ENCODE measurements at places on chromosomes 4 and X.
A peak's percentile ranks its signal among the peaks of the same experiment; 100 is the strongest.

GRCh38 chr4:138437263-138437851 is 195.2 kb upstream of the SLC7A11 start:
- no peak for DNase-seq

- DNase-seq, result no peak
These were observed 18.4 kb upstream of the CWH43 start for GRCh38 chr4:48967631-48968030.

DNA sequence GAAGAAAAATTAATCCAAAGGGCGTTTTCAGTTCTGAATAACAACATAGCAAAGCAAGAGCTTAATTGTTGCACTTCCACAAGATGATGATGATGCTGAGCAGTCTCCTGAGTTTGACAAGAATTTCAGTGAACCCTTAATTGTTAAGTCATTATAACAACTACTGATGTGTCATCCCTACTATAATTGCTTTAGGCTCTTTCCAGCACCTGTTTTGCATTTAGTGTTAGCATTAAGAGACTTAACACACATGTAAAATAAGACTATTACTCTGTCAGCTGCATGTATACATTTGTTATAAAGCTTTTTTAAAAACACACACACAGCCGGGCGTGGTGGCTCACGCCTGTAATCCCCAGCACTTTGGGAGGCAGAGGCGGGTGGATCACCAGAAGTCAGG is 37.9 kb upstream of the GALNT7 start:
- no peak for DNase-seq

DNA sequence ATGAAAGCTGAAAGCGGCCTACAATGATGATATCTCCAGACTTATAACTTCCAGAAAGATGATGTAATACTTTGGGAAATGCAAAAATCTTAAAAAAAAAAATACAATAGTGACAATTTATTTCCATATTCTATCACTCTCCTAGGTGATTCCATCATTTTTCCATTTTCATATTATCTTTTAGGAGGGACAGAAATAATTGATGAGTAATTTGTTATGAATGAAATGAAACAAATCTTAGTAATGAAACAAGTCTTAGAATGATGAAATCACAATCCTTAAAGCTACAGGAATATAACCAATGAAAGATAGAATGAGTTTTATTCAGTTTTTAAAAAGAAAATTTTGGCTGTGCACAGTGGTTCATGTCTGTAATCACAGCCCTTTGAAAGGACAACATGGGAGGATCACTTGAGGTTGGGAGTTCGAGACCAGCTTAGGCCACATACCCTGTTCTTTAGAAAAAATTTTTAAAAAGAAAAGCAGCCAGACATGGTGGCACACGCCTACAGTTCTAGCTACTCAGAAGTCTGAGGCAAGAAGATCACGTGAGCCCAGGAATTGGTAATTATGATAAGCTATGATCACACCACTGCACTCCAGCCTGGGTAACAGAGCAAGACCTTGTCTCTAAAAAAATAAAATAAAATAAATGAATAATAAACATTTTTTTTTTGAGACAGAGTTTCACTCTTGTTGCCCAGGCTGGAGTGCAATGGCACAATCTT is 21.7 kb downstream of the CLOCK start:
- no peak for DNase-seq

GRCh38 chr4:12881945-12882584 is 602.1 kb downstream of the RAB28 start:
- no peak for DNase-seq

DNA sequence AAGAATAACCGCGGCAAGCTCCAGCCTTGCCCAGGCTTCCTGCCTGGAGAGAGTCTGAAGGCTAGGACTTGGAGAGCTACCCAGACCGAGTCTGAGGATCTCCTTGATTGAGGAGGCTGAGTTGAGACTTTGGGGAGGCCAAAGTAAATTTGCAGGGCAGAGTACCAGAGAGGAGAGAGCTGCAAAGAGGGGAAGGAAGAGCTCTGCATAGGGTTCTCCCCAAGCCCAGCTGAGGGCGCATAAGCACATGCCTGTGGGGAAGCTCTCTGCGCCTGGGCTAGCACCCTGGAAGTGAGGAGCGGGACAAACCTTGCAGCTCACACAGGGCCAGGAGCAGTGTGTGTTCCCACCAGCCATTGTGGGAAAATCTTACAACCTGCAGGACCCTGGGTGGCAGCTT is 56.1 kb downstream of the FAM193A start:
- no peak for DNase-seq

DNA sequence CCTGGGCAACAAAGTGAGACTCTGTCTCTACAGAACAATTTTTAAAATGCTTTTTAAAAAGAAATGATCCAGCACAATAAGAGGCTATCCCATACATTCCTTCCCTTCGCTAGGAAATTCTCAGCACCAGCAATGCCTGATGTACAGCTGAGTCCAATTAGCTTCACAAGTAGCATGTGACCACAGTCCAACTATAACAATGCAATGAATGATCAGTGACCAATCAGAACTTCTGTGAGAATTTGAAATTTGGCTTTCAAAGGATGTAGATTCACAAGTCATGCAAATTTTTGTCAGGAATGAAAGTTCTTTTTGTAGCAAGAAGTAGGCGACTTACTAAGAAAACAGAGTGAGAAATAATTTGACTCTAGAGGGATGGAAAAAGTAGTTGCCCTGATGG is 278.5 kb upstream of the UGT8 start:
- DNase-seq, result no peak

- peak; percentile 63 for DNase-seq
These were observed at the start of gene FREM3 for GRCh38 chr4:143700416-143701352. TSS of gene FREM3 (minus strand) at chr4:143700675. CDS start at chr4:143700675, 0 bp downstream.

- no peak for DNase-seq
These were observed 77.0 kb downstream of the GPC3 start for GRCh38 chrX:133908223-133908955.

DNA sequence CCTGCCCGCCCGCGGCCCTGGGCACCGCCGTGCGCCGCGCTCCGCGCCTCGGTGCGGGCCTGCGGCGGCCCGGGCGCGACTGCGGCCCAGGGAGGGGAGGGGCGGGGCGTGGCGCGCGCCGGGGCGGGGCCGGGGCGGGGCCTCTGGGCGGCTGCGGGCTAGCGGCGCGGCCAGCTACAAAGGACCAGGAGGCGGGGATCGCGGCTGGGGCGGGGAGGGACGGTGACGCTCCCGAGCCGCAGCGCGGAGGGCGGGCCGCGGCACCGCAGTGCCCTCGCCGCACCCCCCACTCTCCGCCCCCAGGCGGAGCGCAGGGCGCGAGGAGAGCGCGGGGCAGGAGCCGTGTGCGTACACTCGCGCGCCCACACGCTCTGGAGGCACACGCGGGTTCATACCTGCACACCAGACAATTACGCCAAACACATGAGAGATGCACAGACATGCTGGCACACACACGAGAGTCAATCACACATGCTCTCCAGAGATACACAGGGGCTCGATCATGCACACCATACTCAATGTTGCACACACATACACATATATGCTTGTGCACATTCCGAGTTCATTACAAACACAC is at the start of gene CRMP1:
TSS of gene CRMP1 (minus strand) at position 83 of the 577 bp plus-strand sequence. CDS start 117 bp downstream, outside the sequence.
- DNase-seq, result peak; percentile 90

GRCh38 chr4:98242538-98242937 is 18.6 kb upstream of the RAP1GDS1 start:
- no peak for DNase-seq

DNA sequence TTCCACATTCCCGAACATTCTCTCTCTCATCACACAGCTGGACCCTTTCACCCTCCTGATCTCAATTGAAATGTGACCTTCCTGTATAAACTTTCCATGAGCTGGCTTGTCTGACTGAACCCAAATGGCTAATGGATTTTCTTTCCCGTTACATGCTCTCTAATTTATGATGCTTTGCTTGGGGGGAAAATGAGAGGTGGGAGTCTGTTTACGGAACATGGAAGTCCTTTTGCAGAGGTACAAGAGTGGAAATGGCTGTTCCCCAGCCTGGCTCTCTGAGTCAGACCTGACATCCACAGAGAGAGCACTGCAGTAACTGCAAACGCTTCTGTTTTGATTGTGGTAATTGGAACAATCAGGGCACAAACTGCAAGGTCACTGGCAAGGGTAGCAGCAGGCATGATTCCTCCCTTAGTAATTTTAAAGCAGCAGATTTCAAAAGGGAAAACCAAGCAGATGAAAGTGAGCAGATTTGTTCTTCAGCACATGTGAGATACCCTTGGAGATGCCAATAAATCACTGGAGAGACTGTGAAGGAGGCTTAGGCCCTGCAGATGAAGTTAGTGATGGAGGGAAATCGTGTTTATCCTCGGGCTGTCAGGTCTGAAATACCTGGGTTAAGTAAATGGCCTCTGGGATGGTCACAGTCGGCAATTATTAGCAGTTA is 83.9 kb downstream of the SNCA start:
- DNase-seq, result peak; percentile 49

DNA sequence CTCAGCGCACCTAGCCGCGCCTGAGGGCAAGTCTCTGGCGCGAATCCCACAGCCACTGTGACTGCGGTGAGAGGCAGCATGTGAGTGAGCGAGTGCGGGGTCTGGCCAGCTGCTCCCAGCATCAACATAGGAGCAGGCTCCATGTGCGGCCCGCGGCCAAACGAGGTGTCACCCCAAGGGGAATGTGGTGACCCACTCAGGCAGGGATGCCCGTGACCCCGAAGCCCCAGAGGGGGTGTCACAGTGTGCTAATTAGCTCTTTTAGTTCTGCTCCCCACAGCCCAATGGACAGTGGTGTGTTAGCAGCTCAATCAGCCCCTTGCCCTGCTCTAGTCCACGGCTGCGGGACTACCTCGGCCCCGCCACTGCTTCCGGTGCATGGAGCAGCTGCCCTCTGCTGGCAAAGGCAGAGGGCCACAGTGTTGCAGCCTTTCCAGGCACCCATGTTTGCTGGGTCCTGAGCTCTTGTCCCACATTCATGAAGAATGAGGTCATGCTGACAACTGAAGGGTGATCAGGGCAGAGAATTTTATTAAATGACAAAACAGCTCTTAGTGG is 61.4 kb downstream of the AGA start:
- peak; percentile 31 for DNase-seq

DNA sequence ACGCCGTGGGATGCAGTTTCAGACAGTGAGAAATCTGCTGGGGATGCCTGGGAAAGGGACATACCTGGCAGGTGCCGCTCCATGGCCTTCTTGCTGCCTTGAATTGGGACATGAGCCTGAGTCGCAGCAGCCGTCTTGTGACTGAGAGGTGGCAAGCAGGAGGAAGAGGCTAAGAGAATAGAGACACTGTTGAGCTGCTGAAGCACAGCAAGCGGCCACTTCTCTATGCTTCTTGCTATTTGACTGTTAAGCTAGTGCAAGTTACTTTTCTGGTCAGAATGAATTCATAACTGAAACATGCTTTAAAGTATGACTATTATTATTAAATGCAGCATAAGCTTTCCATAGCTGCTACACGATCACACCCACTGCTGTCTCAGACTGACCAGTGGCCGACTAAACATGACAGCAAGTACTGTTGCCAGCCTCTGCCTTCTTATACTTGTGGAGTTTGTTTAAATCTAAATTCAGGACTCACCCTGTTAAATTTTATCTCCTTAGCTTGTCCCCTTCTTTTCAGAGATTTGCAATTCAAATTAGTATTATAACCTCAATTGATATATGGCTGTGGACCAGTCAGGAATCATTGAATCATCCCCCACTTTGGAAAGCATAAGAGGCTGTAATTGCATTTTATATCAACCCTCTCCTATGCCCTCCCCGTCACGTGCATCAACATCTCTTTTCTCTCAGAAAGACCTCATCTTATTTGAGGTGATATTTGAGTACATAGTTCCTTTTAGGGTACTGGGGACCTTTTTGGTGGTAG is 24.8 kb upstream of the ACSL1 start:
- DNase-seq, result no peak

DNA sequence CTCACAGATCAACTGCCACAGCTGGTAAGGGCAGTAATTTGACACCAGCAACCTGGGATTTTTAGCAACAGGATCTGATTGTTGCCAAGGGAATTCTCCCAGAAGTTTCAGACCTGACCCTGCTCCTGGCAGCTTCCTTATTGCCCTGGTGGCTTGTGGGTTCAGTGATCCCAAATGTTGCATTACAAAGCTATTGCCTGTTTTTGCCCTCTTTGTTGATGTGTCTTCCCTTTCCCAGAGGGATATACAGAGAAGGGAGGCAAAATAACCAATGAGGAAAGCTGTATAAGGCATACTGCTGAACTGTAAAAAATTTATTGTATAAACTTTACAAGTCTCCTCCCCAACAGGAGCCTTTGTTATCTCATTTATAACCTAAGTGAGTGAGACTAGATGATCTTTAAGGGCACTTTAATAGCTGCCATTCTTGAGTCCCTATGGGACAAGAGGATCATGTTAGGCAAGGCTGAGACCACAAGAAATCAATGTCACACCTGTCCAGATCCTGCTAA is 22.2 kb downstream of the VSIG4 start:
- DNase-seq, result no peak

DNA sequence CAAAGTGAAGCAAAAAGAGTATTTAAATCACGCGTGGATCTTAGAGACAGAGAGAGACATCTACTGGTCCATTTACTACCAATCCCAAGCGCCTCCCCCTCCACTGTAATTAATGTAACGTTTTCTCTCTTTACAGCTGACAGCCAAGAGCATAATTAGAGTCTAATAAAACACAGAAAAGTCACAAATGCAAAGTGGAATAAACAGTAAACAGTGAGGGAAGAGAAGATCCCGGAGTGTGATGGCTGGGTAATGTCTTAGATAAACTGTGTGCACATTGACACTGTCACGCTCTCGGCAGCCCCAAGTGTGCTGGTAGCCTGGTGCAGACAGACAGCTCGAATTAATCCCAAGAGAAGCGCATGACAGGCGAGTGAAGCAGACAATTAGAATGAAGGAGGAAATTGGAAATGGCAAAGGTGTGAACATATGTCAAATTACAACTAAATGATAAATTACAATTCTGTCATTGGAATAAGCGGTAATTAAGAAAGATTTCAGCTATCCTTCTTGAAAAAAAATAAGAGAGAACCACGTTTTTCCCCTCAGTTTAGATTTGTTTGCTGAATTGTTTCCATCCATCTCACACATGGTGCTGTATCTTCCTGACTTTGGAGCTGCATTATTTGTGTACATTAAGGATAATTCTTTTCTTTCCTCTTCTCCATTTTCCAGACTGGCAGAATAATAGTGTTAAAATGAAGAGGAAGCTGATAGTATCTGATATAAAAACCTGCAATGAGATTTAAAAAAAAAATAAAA is 100.1 kb downstream of the CXXC4 start:
- DNase-seq, result peak; percentile 63

DNA sequence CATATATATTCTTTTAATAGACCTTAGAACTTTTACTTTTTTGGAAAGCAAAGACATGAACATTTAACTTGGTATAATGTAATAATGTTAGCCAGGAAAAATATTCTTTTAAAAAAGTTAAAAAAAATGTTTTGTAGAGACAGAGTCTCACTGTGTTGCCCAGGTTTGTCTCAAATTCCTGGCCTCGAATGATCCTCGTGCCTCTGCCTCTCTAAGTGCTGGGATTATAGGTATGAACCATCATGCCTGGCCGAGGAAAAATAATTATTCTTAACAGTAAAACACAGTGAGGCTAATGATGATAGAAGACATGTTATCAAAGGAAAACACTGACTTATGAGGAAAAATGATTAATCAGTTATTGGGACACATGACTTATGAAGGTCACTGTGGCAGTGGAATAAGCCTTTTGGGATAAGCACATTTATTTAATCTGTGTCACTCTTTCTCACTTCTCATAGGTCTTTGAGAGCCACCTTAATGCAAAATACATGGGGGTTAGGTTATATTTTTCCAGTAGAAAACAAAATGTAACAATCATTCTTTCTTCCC is 6.0 kb upstream of the BMP2K start:
- no peak for DNase-seq
